ENCODE measurements at places on chromosomes 1 and 21.

- peak; percentile 33 for DNase-seq
Measured at GRCh38 chr1:160607011-160607671, 27.8 kb upstream of the CD84 start.

DNA sequence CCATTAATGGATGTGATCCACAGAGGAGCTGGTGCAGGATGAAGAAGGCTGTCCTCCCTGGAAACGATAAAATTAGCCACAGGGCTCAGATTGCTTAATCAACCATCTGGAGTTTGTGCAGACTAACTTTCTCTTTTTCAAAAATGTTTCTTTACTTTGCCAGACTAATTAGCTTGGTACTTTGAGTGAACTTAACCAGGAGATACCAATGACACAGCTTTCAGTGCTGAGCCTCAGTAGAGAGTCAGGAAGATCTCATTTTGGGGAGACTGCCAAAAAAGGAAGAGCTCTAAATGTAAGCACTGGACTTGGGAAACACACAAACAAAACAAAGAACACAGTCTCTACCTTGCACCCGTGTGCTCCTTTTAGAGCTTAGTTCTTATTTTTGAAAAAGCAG, 248.1 kb upstream of the DEPDC1 start:
- peak; percentile 32 for DNase-seq

DNA sequence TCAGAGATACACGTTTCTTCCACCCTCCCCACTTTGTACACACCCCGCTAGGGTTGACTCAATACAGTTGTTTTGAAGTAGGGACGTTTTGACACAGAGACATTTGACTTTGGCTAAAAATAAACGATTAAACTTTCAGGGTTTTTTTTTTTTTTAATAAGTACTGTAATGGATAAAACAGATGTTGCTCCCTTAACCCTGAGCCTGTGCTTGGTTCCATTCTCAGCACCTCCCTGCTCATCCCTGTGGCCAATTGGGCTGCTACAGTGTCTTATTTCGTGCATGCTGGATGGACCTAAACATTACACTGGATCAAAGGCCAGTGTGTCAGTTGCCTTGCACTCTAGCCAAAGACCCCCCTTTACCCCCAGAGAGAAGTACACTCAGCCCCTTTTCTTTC, 16.9 kb downstream of the GRHL3 start:
- no peak for DNase-seq

GRCh38 chr21:26070121-26070520, 100.4 kb downstream of the APP start:
- DNase-seq = no peak

GRCh38 chr1:181438013-181438412, 45.3 kb upstream of the CACNA1E start:
- no peak for DNase-seq

DNA sequence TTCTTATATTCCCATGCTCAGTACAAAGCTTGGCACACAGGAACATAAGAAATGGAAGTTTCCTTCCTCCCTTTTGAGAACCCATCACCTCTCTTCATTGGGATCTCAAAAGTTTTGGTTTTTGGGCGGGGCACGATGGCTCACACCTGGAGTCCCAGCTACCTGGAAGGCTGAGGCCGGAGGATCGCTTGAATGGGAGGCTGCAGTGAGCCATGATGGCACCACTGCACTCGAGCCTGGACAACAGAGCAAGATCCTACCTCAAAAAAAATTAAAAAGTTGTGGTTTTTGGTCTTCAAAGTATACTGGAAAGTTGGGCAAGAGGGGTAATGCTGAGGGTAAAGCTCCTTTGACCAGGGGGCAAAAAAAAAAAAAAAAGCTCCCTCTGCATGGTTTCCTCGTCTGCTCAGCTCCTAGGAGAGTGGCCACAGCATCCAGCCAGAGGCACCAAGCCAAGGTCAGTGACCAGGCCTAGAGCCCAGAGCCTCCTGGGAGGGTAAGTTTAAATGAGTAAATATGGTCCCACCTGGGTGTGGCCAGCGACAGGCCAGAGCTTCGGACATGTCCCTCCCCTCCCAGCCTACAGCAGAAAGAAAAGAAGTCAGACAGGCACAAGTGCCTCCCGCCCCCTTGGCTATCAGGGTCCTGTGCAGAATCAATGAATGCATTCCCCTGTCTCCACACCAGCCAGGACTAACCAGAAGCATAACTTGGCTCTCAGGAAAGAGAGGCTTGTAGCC, 5.0 kb downstream of the MEF2D start:
- DNase-seq = no peak

DNA sequence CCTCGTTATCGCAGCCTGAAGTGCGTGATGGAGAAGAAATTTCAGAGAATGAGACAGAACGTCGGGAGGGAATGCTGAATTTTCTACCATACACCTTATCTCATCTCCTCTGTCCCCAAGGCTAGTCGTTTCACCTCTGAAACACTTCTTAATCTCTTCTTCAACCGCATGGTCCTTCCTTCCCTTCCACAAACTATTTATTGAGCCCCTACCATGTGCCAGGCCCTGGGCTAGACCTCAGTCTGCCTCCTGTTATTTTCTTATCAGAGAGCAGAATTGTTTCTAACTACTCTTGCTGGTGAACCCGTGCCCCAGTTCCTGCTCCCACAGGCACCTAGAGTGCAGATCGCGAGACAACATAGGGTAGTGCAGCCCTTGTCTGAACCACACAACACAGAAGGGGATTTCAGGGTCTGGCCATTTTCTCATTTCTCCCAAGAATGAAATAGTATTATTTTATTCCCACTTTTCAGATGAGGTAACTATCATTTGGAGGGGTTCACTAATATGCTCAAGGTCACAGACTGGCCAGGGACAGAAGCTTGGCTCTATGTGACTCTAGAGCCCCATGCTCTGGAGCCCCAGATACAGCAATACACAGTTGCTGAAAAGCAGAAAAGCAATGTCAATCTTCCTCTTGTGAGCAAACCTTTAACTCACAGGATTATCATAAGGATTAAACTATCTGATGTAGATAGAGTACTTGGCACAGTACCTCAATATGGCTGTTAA, 598 bp upstream of the ADIPOR1 start:
- DNase-seq = no peak

- no peak for DNase-seq
Measured at GRCh38 chr1:114278911-114279310, 125.2 kb upstream of the SYT6 start.

- DNase-seq = no peak
Measured at GRCh38 chr1:173295995-173296394, 88.9 kb upstream of the TNFSF4 start.

- peak; percentile 43 for DNase-seq
Measured at GRCh38 chr1:212104586-212105325, 69.2 kb downstream of the DTL start.

- no peak for DNase-seq
Measured at GRCh38 chr1:85450832-85451231, 14.1 kb downstream of the DDAH1 start.

- no peak for DNase-seq
Measured at GRCh38 chr1:183966487-183966886, 71.0 kb downstream of the COLGALT2 start.

DNA sequence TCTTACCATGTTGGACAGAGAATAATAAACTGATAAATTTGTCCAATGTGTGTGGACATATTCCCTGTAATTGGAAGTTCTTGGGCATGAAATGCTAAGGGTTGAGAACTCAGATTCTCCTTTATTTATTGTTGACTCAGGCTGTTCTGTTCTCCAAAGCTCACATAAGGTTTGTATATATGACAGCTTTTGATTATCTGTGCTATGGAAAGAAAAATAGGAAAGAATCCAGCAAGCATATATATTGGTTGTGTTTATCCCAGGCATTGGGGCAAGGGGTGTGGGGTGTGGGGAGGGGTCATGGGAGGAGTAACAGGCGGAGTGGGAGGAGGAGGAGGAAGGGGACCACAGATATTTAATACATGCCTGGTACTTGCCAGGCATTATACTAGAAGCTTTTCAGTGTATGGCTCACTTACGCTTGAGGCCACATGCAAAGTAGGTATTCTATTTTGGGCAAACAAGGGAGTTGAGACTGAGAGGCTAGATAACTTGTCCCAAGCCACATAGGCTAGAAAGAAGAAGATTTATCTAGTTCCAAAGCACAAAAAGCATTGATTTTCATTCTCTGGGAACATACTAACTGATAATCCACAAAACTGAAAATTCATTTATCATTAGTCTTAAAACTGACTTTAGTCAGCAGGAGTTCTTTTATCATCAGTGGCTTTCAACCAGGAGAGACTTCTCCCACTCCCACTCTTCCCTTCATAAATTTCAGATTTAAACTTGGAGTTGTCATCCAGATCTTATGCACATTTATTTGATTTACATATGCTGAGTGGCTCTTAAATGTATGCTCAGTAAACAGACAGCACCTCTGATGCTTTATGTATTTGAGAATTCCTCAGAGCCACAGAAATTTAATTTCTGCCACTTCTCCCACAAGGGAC, 27.2 kb downstream of the NGF start:
- no peak for DNase-seq

DNA sequence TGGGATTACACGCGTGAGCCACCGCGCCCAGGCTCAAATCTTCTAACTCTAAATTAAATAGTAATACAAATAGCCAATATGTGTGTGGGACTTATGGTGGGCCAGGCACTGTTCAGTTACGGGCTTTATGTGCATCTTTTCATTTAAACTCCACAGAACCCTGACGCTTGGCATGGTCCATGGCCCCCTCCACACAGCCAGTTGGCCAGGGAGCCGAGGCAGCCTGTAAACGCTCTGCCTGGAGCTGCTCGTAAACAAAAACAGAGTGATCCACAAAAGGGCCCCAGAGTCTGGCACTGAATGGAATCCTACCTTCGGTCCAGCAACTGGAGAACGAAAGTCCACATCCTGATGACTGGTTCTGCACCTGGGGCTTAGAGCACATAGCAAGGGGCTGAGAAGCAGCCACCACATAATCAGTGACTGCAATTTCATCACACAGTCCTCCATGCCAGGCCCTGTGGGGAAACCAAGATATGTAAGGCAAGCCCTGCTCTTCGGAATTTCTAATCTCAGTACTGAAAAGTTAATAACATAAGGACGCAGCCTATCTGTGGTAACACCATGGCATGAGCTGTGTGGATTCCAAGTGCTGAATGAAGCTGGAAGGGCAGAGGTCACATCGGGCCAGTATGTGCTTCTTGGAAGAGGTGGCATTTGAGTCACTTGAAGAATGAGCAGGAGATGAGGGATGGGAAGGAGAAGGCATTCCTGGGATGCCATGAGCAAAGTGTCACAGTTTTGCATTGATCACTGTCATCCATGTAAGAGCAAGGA, 13.5 kb upstream of the ADAMTSL4 start:
- DNase-seq = no peak

GRCh38 chr1:174740249-174740968, 259.3 kb upstream of the CACYBP start:
- peak; percentile 9 for DNase-seq

DNA sequence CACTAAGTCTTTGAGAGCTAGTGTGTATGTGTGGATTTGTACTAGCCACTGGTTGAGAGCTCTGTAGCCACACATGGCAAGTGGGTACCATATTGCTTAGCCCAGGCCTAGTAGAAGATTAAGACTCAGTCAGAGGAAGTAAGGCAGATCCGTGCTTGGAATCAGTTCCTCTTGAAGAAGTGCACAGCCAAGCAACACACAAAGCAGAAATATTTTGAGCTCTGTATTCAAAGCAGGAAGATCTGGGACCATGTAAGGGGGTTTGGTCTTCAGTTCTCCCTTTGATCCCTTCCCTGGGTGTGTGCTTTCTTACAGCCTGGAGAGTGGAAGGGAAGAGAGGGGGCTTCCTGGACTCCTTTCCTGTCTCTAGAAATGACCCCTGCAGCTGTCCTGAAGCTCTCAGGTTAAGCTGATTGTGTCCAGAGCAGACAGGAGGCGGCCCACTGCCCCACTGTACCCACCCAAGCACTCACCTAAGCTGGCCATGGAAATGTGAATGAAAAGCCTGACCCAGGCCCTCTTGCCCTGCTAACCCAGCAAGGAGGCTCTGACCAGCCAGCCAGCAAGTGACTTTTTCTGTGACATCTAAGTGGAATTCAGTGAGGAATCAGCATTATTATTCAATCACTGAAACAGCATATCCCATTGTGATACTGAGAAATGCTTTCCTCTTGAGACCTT, 3.6 kb downstream of the ETS2 start:
- no peak for DNase-seq

DNA sequence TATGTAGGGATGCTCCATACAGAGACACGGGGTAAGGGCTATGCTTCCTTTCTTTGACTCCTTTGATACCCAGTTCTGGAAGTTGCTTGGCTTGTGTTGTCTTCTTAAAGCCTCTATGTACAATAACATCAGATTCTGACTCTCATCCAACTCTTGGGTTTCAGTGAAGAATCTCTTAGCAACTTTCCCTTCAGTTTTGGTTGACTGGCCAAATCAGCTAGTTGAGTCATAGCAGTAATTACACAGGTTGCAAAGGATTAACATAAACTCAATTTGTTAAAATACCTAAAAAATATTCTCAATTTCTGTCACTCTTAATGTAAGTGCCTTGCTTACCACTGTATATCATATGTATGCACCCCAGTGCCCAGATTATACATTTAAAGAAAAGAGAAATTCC, 9.2 kb downstream of the CD1E start:
- DNase-seq = no peak

- DNase-seq = no peak
Measured at GRCh38 chr1:148353461-148354283, 129.4 kb downstream of the PPIAL4G start.

DNA sequence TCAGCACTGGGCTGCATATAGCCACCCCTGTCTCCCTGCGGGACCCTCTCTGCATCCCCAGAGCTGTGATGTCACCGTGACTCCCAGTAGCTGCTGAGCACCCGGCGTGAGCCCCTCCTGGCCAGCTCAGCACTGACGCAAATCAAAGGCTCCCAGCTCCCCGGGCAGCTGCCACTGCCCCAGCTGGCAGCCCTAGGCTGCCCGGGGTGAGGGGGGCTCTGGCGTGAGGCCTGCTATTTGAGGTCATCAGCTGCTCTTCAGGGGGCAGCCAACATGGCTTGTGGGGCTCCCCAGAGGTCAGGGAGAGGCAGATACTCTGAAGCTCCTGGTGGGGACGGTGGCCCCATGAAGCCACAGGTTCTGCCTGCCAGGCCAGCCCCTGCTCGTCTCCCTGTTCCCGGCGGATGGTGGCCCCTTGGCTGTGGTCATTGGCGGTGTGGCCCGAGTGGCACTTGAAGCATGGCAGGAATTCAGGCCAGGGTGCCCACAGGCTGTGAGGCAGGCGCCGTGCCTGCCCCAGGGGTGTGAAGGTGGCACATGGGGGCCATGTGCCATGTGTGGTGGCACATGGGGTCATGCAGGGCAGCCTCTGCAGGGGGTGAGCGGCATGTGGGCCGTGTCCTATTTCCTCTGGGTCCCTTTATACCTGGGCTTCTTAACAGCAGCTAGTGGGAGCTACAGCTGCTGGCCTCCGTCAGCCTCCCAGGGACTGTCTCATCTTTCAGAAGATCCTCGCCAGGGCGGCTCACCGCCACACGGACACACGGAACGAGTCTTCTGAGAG, 85.4 kb downstream of the SIK1 start:
- peak; percentile 69 for DNase-seq

DNA sequence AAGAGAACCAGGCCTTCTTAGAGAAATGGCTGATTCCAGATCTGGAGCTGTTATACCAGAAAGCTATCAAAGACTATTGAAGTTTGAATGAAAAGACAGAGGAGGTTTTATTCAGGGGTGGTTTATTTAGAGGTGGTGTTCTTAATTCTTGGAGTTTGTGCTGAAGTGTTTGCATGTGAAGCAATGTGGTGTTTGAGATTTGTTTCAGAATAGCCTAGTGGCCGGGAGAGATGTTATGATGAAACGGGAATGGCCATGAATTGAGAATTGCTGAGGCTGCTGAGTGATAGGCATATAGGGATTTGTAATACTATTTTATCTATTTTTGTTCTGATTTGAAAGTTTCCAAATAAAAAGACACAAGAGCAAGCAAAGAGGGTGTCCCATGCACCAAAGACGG, 10.5 kb upstream of the SHE start:
- DNase-seq = no peak

All from muscle of back (tissue), 13 donors.